ENCODE measurements at places on chromosomes 3 and 15.

DNA sequence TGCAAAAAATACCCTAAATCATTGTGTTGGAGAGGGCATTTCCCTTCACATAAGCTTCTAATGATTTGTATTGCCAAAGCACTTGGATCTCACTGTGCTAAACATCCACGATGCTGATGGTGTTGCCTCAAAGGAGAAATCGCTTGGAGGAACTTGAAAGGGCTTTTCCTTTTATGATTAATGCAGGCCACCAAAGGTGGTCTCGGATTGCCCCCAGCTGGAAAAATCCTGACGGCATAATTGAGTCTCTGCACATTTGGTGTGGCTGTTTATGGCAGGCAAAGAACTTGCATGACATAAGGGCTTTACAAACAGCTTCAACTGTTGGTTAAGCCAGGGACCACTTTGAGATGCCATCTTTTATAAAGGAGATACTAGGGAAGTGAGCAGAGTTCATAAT lies 664.0 kb upstream of the ADAMTS9 start:
- no peak for DNase-seq

- DNase-seq = no peak
These were observed 37.6 kb upstream of the EPHB3 start for GRCh38 chr3:184523825-184524615.

DNA sequence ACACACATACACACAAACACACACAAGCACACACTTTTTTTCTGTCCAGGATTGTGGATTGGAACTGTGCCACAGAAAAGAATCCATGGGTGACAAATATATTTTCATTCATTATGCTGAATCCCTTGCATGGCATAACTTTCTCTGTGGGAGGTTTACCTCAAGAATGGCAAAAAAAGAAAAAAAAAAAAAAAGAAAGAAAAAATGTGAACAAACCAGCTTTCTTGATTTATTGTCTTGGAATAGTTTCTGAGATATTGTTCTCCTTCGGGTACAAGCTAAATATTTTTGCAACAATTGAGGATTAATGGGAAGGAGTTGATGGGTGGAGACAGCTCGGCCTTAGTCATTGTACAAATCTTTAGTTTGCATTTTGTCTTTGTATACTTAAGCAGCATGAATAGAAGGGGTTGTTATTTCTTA lies 153.1 kb downstream of the GMNC start:
- DNase-seq = no peak

GRCh38 chr3:101806491-101806890 lies 27.5 kb downstream of the NXPE3 start:
- DNase-seq = no peak

GRCh38 chr3:170809975-170810357 lies 60.0 kb downstream of the RPL22L1 start:
- DNase-seq = no peak

- no peak for DNase-seq
These were observed 16.5 kb downstream of the KLHL25 start for GRCh38 chr15:85778107-85778776.

- DNase-seq = no peak
These were observed 808.2 kb downstream of the SQOR start for GRCh38 chr15:46442901-46443590.

DNA sequence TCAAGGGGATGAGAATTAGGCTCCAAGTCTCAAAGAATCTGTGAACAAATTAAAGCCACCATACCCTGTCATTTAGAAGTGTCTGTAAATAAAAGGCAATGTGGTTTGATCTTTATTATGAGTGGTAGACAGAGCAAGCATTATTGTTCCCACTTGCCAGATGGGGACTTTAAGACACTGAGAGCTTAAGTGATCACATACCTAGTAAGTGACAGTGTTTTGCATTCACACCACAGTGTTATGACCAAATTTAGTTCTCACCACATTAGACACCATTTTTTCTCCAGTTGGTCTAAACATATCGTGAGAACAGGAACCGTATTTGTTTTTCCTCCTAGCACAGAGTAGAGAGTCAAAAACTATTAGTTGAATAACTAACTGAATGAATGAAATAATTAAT lies 13.2 kb upstream of the ZBED2 start:
- DNase-seq = peak; percentile 29

DNA sequence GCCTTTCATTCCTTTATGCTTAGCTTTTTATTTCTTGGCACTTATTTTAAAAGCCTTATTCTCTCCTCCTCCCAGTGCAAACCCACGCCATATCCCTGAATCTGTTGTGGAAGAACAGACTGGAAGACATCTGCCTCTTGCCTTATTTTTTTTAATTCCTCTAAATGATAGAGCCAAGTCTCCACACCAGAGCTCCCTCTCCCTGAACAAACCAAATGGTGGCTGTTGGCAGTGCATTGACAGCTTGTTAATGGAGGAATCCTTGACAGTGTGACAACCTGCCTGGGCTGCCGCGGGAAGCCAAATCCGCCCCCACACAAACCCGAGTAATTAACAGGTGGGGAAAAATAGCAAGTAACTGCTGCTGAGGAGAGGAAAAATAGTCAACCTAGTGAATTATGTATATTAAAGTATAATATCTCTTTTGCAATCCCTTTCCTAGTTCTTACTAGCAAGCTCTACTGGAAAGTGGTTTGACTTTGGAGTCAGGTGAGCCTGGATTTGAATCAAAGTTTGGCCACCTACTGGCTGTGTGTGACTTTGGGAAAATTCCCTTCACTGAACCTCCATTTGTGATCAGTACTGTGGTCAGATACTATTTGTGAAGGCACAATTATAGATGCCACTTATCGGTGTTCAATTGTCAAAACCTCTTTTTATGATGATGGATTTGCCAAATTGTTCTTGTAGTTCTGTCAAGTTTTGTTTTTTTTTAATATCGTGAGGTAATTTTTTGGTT lies 589.6 kb downstream of the PDCD6IP start:
- DNase-seq = no peak

- DNase-seq = no peak
These were observed 317.8 kb upstream of the AGTR1 start for GRCh38 chr3:148379763-148380382.

All from CD4-positive, alpha-beta T cell treated with Interleukin-1 beta for 1 hour (primary cell).